ENCODE measurements at places on chromosomes 2 and 18. TPM values are rescaled to one million over a fixed set of nuclear protein-coding genes. Genes with fewer than 3 reads are reported as not detected.

The EMILIN2 gene
- total RNA-seq: 0.38 TPM

DNA sequence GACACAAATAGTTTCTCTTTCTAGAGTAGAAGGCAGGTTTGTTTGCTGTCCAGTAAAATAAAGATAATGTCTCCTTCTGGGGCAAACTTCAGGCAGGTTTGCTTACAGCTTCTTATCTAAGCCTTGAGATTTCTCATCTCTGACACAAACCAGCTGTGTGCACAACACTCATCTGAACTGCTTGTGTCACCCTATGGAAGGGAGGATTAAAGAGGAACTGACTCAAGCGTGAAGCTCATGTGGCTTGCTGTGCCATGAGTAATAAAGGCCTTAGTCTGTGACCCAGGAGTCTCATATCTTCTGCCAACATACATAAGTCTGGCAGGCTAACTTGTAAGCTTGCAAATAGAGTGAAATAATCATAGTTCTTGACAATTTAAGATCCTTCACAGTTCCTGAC, 24.2 kb upstream of the CPO start:
- peak; percentile 98 for DNase-seq

DNA sequence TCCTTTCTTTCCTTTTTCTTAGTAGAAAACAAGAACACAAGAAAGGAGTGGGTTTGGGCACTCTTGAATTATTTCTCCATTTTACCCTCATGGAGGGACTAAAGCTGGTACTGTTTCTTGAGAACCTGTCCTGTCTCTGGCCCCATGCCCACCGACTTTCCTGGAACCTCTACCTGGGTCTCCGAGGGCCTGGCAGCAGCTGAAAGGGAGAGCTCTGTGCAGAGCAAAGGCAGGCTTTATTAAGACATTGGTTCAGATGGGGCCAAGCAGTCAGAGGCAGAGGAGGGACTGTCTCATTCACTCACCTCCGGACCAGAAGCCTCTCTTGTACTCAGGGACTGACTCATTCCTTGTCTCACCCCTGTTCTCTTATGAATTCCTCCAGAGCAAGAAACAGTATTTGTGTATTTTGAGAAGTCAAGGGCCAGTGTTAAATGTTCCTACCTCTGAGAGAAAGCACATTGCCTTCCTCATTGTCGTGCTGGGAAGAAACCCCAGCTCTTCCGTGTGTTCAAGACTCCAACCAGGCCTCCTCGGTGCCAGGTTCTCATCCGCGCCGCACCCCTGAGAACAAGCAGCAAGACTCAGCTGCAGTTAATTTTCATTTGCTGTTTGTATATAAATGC, 201.9 kb upstream of the NT5C1B start:
- peak; percentile 8 for DNase-seq

- DNase-seq: no peak
These were observed 371.9 kb downstream of the PARD3B start for GRCh38 chr2:204917089-204917701.

GRCh38 chr18:8224576-8224975, 384.7 kb upstream of the RAB12 start:
- no peak for DNase-seq
